Lung microvascular endothelial cell (primary cell): ENCODE measurements at places on chromosomes 1 and 21. TPM values are rescaled to one million over a fixed set of nuclear protein-coding genes. Genes with fewer than 3 reads are reported as not detected.

The LHX8 gene
- total RNA-seq = not detected in 2 replicates

The SZT2 gene
- total RNA-seq = 7.6 and 13.7 TPM in 2 replicates

The RGS8 gene
- not detected in 2 replicates for total RNA-seq

The ADSS2 gene
- total RNA-seq = 51.6 and 66.3 TPM in 2 replicates

The FCGR3A gene
- not detected in 2 replicates for total RNA-seq

The FCRLA gene
- not detected in 2 replicates for total RNA-seq
